Aorta (tissue), 5 donors: ENCODE measurements at places on chromosomes 7 and 10. TPM values are rescaled to one million over a fixed set of nuclear protein-coding genes. Genes with fewer than 3 reads are reported as not detected.

Gene KCP
- total RNA-seq = 2.1 TPM

Gene TMEM196
- 0.29 TPM for total RNA-seq

DNA sequence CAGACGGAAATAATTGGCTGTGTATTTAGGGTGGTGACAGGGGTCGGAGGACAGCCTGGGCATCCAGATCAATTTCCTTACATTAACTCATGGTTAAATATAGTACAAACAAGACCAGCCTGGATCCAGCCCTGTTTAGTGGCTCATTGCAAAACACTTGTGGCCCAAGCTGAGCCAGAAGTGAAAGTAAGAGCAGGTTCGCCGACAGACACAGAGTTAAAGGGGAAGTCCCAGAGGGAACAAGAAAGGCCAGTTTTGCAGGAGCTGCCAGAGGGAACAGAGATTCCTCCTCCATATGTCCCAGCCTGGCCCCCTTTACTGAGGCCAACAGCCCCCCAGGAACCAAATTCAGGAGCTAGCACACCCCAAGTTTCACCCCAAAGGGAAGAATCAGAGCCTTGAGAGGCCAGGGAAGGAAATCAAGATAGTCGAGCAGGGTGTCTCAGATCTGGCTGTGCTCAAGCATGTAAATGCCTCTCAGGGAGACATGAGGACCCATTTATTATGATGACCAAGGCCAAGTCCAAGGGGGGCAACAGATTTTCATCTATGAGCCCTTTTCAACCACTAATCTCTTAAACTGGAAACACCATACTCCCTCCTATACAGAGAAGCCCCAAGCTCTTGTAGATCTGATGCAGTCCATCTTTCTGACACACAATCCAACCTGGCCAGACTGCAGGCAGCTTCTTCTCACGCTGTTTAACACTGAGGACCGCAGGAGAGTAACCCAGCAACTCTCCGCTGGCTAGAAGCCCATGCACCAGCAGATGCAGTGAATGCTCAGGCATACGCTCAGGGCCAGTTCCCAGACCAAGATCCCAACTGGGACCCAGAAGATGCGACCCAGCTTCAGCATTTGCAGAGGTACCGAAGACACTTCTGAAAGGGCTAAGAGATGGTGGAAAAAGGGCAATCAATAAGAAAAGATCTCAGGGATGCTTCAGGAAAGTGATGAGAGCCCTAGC lies 15.9 kb upstream of the ADCK2 start:
- no peaks in the 10 kb centered on the region for H3K4me1 ChIP-seq
- no peak overlapping the region for H3K4me3 ChIP-seq
- H3K27me3 ChIP-seq = no peaks in the 10 kb centered on the region
- H3K27ac ChIP-seq = no peak overlapping the region
- H3K36me3 ChIP-seq = no peaks in the 10 kb centered on the region
- DNase-seq = peak; percentile 67

- no peak overlapping the region for H3K27ac ChIP-seq
- no peaks in the 10 kb centered on the region for H3K4me1 ChIP-seq
- no peak for DNase-seq
- H3K4me3 ChIP-seq = no peak overlapping the region
- H3K27me3 ChIP-seq = no peaks in the 10 kb centered on the region
Observed at GRCh38 chr7:87426160-87426559, 49.3 kb downstream of the ABCB4 start.

DNA sequence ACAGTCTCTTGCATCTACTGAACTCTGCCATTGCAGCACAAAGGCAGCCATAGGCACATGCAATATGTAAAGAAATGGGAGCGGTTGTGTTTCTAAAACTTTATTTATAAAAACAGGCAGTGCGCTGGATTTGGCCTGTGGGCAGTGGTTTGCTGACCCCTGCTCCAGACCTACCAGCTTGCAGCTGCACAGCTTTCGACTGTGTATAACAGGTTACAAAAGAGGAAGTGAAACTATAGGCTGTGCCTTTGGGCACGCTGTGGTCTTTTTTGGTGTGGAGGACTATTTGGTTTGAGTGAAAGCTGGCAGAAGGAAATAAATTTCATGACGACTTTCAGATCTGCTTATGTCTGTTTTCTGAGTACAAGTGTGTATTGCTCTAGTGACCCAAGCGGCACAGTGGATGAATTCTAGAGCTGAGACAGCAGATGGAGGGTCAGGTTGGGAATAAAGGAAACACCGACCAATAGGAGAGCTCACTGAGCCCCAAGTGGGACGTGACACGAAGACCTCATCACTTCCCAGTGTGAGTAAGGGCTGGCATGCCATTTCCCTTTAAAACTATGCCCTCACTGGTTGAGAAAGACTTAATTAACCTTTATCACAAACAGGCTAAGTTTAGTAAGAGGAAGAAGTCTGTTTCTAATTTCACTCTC lies 152.7 kb downstream of the ANK3 start:
- no peak overlapping the region for H3K4me3 ChIP-seq
- H3K27me3 ChIP-seq = no peaks in the 10 kb centered on the region
- DNase-seq = no peak
- H3K27ac ChIP-seq = no peak overlapping the region
- no peaks in the 10 kb centered on the region for H3K36me3 ChIP-seq
- H3K4me1 ChIP-seq = no peaks in the 10 kb centered on the region

Gene ANXA8
- 0.27 TPM for total RNA-seq

- no peak overlapping the region for H3K4me3 ChIP-seq
- H3K36me3 ChIP-seq = no peaks in the 10 kb centered on the region
- no peaks in the 10 kb centered on the region for H3K4me1 ChIP-seq
- H3K27ac ChIP-seq = no peak overlapping the region
- no peaks in the 10 kb centered on the region for H3K27me3 ChIP-seq
Observed at GRCh38 chr7:16080131-16080530, 341.2 kb downstream of the CRPPA start.

Gene ENTPD1
- 110 TPM for total RNA-seq

- H3K27ac ChIP-seq = no peak overlapping the region
- DNase-seq = no peak
- no peaks in the 10 kb centered on the region for H3K4me1 ChIP-seq
- H3K27me3 ChIP-seq = no peaks in the 10 kb centered on the region
- H3K36me3 ChIP-seq = no peaks in the 10 kb centered on the region
- H3K4me3 ChIP-seq = no peak overlapping the region
Observed at GRCh38 chr10:88374392-88375175, 208.5 kb downstream of the RNLS start.

DNA sequence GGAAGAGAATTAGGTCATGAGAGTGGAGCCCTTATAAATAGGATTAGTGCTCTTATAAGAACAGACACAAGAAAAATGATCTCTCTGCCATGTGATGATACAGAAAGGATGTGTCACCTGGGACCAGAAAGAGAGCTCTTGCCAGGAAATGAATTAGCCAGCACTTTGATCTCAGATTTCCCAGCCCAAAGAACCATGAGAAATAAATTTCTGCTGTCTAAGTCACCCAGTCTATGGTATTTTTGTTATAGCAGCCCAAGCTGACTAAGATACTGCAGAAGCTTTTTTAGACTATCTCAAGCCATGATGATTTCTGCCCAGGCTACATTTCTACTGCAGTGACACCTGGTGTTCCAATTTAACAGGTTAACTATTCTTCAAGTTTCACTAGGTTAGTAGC lies 84.8 kb downstream of the RSU1 start:
- no peaks in the 10 kb centered on the region for H3K36me3 ChIP-seq
- DNase-seq = no peak
- H3K27me3 ChIP-seq = no peaks in the 10 kb centered on the region
- H3K27ac ChIP-seq = no peak overlapping the region

Gene HTR7
- 1.3 TPM for total RNA-seq

Gene PCLO
- 1.2 TPM for total RNA-seq

Gene PRSS58
- not detected for total RNA-seq

Gene SPDYE2
- total RNA-seq = not detected

DNA sequence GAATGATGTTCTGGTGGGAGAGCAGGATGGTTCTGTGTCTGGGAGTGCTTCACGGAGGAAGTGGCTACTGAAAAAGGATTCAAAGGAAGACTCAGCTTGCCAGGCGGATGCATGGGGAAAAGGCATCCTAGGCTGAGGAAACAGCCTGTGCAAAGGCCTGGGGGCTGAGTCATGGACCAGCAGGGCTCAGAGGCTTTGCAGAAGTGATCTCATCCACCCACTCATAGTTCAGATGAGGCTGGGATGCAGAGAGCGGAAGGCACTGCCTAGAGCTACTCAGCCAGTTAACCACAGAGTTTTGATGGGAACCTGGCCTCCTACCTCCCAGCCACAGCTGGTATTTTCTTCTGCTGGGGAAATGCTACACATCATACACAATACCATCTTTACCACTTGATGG lies 15.8 kb upstream of the ADAMTS14 start:
- no peak overlapping the region for H3K4me3 ChIP-seq
- H3K4me1 ChIP-seq = no peaks in the 10 kb centered on the region
- H3K27ac ChIP-seq = no peak overlapping the region
- peak; percentile 71 for DNase-seq
- H3K27me3 ChIP-seq = no peaks in the 10 kb centered on the region

Gene PCGF5
- total RNA-seq = 145 TPM

- H3K36me3 ChIP-seq = no peaks in the 10 kb centered on the region
- H3K27ac ChIP-seq = no peak overlapping the region
- H3K27me3 ChIP-seq = no peaks in the 10 kb centered on the region
- H3K4me3 ChIP-seq = no peak overlapping the region
Observed at GRCh38 chr7:87156709-87157108, 4.5 kb downstream of the DMTF1 start.

DNA sequence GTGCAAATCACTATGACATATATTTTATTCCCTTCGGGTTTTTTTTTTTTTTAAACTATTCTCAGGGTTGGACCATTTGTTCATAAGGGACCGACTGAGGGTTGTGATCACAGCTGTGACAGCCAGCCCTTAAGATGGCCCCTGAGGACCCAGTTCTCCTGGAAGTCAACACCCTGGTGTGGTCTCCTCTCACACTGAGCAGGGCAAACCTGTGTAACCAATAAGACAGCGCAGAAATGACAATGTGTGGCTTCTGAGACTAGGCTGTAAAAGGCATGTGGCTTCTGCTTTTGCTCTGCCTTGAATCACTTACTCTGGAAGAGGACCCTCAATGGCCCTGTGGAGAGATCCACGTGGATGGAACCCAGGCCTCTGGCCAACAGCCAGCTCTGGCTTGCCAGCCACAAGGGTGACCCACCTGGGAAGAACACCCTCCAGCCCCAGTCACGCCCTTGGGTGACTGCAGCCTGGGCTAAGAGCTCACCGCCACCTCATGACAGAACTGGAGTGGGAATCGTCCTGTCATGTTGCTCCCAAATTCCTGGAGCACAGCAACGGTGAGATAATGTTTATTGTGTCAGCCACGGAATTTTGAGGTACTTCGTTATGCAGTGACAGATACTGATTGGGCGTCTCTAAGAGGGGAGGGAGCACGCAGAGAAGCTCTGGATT lies 127.1 kb downstream of the CLEC2L start:
- H3K36me3 ChIP-seq = no peaks in the 10 kb centered on the region
- DNase-seq = no peak
- H3K27me3 ChIP-seq = no peaks in the 10 kb centered on the region
- H3K27ac ChIP-seq = no peak overlapping the region
- H3K4me1 ChIP-seq = no peaks in the 10 kb centered on the region

DNA sequence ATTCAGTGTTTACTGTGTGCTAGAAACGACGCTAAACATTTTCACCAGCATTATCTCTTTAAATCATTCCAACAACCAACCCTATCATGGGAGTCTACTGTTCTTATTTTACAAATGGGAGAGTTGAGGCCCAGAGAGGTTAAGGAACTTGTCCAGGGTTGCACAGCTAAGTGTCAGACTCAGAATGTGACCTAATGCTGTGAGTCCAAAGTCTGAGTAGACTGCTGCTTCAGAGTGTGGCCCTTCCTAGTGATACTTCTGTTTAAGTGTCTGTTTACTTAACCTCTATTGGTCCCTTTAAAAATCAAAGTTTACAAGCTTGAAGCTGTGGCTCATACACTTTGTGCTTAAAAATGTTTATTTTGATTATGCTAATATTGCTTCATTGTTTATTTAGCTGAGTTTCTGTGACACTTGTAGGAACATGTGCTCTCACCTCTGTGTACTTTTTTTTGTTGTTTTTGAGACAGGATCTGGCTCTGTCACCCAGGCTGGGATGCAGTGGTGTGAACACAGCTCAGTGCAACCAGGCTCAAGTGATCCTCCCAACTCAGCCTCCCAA lies 84.4 kb upstream of the SYPL1 start:
- no peaks in the 10 kb centered on the region for H3K27me3 ChIP-seq
- H3K4me3 ChIP-seq = no peak overlapping the region
- DNase-seq = no peak
- no peaks in the 10 kb centered on the region for H3K4me1 ChIP-seq
- H3K27ac ChIP-seq = no peak overlapping the region

Gene WDFY4
- 7.3 TPM for total RNA-seq

DNA sequence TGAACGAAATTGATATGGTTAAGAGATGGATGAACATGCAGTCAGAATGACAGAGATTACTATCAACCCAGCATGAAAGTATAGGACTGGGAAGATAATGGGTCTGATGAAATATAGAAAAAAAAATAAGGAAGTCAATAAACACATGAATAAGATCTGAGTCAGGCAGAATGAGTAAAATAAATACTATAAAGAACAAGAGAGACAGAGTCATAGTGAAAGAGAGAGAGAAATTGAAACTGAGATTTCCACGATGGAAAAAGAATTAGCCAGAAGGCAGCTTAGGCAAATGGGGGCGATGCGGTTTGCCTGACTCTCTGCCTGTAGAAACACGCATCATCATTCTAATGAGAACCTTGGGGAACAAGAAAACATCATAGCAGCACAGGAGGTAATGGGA lies 26.6 kb downstream of the SEMA3D start:
- H3K4me1 ChIP-seq = peaks cover 1% of the 10 kb centered on the region
- no peaks in the 10 kb centered on the region for H3K27me3 ChIP-seq
- H3K27ac ChIP-seq = no peak overlapping the region
- no peak overlapping the region for H3K4me3 ChIP-seq
- no peak for DNase-seq

DNA sequence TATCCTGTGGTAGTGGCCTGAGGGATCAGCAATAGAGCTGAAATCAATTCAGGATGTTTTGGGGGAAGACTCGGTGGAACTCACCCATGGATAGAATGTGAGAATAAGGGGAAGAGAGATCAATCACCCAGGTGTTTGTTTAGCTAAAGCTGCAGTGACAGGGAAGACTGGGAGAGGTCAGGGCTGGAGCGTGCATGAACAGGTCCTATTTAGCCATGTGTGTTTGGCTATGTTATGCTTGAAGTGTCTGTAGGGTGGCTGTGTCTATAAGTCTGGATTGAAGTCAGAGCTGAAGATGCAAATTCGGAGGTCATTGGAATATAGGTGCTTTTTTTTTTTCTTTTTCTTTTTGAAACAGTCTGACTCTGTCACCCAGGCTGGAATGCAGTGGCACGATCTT lies 4.6 kb downstream of the ATP6V1F start:
- H3K4me3 ChIP-seq = no peak overlapping the region
- H3K4me1 ChIP-seq = no peaks in the 10 kb centered on the region
- DNase-seq = no peak
- H3K36me3 ChIP-seq = no peaks in the 10 kb centered on the region
- H3K27ac ChIP-seq = no peak overlapping the region

Gene KIAA1217
- 15.9 TPM for total RNA-seq
